ENCODE measurements at places on chromosomes 2 and 18.

GRCh38 chr2:128091726-128092080 lies 703 bp downstream of the UGGT1 start:
- peak; percentile 29 for DNase-seq

DNA sequence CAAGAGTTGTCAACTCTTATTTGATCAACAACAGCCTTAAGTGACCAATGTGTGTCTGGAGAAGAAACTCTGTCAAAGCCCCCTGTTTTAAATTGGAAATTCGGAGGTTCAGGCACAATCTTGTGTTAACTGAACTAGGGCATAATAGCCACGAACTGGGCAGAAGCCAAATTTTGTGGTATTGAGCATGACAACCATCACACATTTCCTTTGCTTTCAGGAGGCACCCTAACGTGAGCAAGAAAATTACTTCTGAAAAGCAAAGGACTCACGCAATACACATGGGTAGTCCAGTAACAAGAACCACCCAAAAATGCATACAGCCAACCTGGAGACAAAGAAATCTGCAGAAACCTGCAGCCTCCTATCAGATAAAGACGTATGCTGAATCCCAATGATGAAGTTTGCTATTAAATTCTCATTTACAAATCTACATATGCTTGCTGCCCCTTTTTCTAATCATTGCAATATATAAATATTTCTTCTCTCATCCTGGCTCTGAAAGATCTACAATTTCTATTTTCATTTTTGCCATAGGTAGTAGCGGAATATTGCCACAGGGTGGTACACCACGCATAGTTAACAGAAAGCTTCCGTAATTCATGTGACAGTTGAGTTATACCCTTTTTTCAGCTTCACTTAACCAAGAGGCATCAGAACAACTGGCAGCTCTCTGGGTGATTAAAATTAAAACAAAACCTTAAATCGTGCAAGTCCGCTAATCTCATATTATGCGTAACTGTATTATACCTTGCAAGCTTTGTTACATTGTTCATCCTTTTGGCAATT lies 495.8 kb downstream of the NRXN1 start:
- no peak for DNase-seq

GRCh38 chr2:208256192-208256782 lies 1.4 kb upstream of the IDH1 start:
- no peak for DNase-seq

DNA sequence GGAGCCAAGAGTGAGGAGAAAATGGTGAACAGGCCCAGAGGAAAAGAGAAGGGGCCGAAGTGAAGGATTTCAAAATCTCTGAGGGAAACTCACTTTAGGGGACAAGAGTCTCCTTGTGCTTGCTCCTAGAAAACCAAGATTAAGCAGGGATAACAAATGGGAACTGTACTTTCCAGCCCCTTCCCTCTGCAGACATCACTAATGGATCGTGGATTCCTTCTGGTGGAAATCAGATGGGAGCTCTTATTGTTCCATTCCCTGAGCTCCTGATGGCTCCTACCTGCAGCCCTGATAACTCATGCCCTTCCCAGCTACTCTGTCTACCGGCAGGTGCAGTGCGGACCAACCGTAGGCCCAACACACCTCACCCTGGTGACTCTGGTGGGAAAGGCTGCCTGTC lies 20.6 kb upstream of the RESP18 start:
- DNase-seq = no peak

DNA sequence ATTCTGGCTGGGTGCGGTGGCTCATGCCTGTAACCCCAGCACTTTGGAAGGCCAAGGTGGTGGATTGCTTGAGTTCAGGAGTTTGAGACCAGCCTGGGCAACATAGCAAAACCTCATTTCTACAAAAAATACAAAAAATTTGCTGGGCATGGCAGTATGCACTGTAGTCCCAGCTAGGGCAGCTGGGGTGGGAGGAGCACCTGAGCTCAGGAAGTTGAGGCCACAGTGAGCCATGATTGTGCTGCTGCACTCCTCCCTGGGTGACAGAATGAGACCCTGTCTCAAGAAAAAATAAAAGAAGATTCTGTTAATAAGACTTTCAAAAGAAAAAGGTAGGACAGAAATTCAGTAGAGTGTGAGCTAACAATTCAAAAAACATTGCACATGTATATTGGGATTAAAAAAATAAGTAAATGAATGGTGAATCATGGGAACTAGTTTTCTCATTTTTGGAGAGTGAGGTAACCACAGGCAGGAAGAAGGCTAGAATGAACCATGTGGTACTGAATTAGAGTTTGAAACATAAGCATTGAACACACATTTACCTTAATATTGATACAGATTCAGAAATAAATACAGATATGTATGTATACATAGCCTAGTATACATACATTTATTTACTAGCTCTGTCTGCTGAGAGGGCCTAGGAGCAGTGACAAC lies 53.5 kb downstream of the NCOA1 start:
- DNase-seq = no peak

DNA sequence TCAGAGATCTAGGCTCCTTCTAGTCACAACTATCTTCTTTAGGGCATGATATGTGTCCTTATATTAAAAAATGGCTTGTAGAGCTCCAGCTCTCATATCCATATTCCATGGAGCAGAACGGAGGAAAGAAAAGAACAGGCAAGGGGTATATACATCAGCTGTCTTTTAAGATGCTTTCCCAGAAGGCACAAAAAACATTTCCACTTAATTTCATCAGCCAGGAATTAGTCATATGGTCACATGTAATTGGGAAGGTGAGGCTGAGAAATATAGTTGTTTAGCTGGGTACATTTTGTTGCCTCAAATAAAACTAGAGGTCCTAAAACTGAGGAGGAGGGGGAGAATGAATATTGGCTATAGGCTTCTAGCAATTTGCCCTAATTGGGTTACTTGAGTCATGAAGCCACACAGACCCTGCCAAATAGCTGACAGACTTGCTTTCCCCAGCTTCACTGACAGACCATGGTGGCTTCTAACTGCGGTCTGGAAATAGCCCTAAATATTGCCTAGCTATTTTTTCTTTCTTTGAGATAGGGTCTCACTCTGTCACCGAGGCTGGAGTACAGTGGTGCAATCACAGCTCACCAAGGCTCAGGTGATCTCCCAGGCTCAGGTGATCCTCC lies 20.0 kb downstream of the MAIP1 start:
- DNase-seq = no peak

DNA sequence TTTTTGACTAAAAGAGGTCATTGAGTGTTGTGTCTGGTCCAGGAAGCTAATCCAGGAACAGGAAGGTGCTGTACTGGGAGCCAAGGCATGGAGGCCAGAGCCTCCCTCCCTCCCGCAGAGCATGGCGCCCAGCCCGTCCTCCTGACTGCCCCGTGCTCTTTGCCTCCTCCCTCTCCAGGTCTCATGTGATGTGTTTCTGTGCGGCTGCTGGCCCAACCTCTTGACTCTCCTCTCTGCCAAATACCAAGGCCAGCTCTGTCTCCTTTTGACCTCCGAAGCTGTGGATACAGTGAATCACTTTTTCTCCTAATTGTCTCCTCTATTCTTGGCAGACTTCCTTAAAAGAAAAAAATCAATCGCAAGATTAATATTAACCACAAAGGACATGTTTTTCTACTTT lies 284.1 kb downstream of the PHLPP1 start:
- DNase-seq = no peak

DNA sequence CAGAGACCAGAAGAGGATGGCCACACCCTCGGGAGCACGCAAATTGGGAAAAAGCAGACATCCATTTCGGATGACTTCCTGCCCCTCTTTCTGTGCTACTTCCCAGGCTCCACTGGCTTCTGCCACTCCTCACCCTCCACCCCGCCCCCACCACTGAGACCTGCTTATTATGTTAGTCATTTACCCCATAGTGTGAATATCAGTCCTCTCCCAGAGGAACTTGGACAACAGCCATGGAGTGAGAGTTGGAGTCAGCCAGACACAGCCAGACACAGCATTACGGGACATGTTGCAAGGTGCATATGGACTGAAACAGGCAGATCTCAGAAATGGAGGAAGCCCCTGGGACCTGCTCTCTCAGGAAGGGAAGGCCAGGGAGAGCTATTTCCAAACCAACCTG lies 51.8 kb downstream of the CTIF start:
- DNase-seq = no peak

- peak; percentile 15 for DNase-seq
These were observed 59.3 kb upstream of the SPP2 start for GRCh38 chr2:233991196-233991595.

- no peak for DNase-seq
These were observed 11.8 kb downstream of the CEP68 start for GRCh38 chr2:65067806-65068553.

GRCh38 chr18:55934821-55935220 lies 346.8 kb upstream of the TCF4 start:
- no peak for DNase-seq

GRCh38 chr18:2662990-2663389 lies 7.5 kb downstream of the SMCHD1 start:
- no peak for DNase-seq

- no peak for DNase-seq
These were observed 78.1 kb downstream of the TWIST2 start for GRCh38 chr2:238925816-238926521.

- DNase-seq = no peak
These were observed 42.8 kb upstream of the TTC39C start for GRCh38 chr18:23971666-23972230.

DNA sequence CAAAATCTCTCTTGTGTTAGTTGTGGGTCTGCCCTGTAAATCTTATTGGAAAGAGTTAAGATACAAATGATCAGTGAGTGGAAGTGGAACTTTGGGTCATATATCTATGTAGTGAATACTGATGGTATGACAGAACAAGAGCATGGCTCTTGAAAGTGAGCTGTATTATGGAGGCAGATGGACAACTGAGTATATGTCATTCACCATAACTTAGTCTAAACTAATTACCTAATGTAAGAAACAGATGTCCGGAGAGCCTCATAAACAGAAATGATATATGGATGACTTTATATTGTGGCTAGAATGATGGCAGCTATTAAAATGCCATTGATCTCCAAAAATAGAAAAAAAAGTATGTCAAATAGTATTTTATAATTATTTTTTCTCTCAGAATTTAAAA lies 72.4 kb downstream of the FASTKD2 start:
- DNase-seq = no peak

- DNase-seq = no peak
These were observed 118.6 kb upstream of the EML6 start for GRCh38 chr2:54604871-54605270.

GRCh38 chr2:64400105-64400728 lies 53.7 kb upstream of the LGALSL start:
- DNase-seq = no peak

GRCh38 chr2:1964659-1965058 lies 220.3 kb upstream of the PXDN start:
- DNase-seq = no peak

GRCh38 chr2:53843595-53843994 lies 16.2 kb downstream of the GPR75 start:
- no peak for DNase-seq

DNA sequence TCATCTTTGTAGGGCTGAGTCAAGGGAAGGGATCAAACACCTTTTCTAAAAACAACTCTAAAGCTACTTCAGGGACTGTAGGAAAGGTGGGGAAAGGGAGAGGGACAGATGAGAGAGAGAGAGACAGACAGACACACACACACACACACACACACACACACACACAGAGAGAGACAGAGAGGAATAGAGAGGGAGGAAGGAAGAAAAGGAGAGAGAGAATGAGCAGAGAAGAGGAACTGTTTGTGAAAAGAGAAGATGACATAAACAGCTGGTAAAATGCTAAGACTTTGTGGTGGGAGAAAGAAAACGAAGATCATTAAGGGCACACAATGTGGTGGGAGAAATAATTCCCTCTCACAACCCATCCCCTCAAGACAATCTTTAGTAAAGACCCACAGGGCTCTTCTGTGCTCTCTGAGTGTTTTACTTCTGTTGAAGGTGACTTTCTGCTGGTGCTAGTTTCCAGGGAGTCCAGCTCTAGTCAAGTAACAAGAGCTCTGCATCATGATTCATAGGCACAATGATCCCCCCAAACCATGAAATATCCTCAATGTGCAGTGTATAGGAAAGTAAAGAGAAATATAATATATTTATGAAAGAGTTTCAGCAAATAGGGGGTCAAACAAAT lies 77.2 kb upstream of the STK17B start:
- no peak for DNase-seq

DNA sequence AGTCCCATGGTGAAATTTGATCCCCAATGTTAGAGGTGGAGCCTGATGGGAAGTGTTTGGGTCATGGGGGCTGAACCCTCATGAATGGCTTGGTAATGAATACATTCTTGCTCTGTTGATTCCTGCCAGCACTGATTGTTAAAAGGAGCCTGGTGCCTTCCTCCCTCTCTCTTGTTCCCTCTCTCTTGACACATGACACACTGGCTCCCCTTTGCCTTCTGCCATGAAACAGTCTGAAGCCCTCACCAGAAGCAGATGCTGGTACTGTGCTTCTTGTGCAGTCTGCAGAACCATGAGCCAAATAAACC lies 30.6 kb upstream of the EPC2 start:
- no peak for DNase-seq

GRCh38 chr2:210199186-210199765 lies 26.0 kb downstream of the ACADL start:
- DNase-seq = peak; percentile 50

DNA sequence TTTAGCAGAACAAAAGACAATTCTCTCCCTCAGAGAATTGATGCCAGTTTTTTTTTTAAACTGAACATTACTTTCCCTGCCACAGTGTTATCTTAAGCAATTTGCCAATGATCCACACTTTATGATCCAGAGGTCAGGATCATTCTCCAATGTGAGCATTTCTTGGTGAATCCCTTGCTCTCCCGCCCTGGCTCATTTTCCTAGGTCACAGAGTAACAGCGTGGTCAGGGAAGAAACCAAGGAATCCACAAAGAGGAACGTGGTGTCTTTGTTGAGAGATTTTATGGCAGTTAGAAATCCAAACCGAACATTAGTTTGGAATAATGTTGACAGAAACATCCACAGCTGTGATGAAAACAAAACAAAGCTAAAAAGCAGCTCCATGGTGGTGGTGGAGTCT lies 250.3 kb downstream of the TTC32 start:
- DNase-seq = no peak

- no peak for DNase-seq
These were observed 11.7 kb upstream of the SEMA4C start for GRCh38 chr2:96881349-96882195.

DNA sequence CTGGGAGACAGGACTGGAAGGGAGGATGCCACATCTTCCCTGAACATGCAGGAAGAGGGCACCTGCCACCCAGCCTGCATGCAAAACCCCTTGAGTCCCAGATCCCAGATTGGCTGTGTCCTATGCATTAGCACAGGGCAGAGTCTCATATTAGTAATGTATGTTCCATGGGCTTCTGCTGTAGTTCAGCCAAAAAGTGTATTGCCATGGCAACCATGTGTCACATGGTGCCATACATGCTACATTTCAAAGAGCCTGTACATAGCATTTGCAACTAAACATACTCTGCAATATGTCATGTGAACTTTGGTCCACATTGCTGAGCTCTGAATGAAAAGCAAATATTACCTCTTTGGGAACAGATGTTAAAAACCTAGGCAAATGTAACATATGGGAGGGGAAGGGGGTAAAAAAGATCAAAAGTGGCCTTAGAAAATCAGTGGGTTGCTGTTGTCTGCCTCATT lies 78.4 kb downstream of the DPP4 start:
- DNase-seq = peak; percentile 69
